ENCODE measurements at places on chromosomes 6 and 20.

DNA sequence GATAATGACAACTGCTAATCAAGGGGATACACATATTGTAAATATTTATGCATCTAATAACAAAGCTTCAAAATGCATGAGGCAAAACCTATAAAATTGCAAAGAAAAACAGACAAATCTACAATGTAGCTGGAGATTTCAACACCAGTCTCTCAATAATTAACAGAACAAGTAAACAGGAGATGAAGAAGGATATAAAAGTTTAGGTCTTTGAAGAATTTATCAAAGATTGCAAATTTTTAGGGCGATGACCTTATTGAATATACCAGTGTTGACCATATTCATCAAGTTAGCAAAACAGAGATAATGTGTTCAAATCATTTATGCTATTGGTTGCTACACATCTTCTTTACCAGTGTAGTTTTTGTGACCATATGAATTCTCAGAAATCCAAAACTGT lies 237.8 kb upstream of the SGK1 start:
- no peak for DNase-seq

DNA sequence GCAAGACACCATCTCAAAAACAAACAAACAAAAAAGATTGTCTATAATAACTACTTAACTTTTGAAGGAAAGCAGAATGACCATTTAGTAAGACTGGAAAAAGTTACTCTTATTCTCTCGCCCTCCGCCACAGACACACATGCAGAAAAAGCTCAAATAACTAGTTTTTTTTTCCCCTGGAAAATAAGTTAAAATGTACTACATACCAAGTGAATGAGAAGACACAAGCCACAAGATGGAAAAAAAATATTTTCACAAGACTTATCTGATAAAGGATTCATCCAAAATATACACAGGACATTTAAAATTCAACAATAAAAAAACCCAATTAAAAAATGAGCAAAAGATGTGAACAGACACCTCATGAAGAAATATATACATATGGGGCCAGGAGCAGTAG lies 31.9 kb downstream of the NUDT3 start:
- peak; percentile 86 for DNase-seq

DNA sequence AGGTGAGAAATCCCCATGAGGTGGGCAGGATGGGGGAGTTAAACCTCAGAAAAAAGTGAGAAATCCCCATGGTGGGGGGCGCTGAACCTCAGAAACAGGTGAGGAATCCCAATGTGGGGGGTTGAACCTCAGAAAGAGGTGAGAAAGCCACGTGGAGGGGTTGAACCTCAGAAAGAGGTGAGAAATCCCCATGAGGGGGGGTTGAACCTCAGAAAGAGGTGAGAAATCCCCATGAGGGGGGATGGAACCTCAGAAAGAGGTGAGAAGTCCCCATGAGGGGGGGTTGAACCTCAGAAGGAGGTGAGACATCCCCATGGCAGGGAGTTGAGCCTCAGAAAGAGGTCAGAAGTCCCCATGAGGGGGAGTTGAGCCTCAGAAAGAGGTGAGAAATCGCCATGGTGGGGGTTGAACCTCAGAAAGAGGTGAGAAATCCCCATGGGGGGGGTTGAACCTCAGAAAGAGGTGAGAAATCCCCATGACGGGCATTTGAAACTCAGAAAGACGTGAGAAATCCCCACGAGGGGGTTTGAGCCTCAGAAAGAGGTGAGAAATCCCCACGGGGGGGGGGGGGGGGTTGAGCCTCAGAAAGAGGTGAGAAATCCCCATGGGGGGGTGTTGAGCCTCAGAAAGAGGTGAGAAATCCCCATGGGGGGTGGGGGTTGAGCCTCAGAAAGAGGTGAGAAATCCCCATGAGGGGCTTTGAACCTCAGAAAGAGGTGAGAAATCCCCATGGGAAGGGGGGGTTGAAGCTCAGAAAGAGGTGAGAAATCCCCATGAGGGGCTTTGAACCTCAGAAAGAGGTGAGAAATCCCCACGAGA lies 14.3 kb upstream of the GOPC start:
- DNase-seq, result no peak

- DNase-seq, result no peak
These were observed 275.6 kb downstream of the SMOC2 start for GRCh38 chr6:168716581-168716980.

- no peak for DNase-seq
These were observed 46.9 kb downstream of the GINS1 start for GRCh38 chr20:25454153-25454900.

DNA sequence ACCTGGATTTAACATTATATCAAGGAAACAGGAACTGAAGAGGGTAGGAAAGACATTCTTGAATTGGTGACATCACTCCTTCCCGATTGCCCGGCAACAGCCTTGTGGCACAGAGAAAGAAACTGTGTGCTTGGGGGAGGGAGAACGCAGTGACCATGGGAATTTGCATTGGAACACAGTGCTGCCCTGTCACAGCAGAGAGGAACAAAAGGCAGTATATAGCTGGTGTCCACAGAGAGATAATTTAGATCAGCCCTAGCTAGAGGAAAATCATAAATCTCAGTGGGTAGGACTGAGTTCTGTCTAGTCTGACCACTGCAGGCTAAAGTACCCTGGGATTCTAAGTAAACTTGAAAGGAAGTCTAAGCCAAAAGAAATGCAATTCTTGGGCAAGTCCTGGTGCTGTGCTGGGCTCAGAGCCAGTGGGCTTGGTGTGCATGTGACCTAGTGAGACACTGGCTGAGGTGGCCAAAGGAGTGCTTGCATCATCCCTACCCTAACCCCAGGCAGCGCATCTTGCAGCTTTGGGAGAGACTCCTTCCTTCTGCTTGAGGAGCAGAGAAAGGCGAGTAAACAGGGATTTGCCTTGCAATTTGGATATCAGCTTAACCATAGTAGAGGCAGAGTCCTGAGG lies 697.6 kb downstream of the HACE1 start:
- peak; percentile 75 for DNase-seq

DNA sequence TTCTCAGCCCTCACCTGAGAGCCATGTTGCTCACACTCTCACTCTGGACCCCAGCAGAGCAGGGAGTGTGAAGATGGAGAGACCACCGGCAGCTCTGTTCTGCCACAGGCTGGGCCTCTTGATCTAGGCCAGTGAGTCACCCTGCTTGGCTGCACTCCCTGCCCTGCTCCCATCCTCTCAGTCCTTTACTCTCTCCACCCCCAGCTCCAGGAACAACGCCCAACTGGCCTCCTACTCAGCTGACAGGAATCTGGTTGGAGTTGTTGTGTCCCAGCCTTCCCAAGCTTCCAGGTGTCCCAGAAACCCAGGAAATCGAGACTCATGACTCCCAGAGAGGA lies at the start of gene PSORS1C1:
Gene PSORS1C1, plus strand, starts transcription at position 260 of the 338 bp plus-strand sequence. CDS start 14,833 bp downstream, outside the sequence.
- peak; percentile 98 for DNase-seq

DNA sequence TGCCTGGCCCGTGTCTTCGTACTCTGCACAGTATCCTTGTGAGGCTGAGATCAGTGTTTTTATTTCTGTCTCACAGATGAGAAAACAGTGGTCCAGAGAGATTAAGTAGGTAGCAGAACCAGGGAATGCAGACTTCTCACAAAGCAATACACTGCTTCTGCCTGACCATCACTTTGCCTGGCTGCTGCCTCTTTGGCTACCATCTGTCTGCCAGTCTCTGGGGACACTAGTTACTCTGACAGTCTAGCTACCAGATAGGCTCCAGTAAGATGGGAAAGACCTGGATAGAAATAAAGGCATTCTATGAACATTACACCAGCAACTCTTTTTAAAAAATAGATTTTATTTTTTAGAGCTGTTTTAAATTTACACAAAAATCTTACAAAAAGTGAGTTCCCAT lies 96.9 kb downstream of the PHACTR3 start:
- DNase-seq, result no peak

DNA sequence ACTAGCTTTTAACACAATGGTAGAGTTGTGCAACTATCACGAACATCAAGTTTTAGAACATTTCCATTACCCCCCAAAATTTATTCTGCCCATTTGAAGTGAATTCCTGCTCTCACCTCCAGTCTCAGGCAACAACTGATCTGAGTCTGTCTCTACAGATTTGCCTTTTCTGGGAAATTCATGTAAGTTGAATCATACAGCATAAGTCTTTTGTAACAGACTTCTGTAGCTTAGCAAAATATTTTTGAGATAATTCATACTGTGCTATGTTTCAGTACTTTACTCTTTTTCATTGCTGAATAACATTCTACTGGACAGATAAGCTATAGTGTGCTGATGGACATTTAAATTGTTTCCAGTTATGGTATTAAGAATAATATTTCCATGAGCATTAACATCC lies 447.3 kb upstream of the GJE1 start:
- DNase-seq, result peak; percentile 6

DNA sequence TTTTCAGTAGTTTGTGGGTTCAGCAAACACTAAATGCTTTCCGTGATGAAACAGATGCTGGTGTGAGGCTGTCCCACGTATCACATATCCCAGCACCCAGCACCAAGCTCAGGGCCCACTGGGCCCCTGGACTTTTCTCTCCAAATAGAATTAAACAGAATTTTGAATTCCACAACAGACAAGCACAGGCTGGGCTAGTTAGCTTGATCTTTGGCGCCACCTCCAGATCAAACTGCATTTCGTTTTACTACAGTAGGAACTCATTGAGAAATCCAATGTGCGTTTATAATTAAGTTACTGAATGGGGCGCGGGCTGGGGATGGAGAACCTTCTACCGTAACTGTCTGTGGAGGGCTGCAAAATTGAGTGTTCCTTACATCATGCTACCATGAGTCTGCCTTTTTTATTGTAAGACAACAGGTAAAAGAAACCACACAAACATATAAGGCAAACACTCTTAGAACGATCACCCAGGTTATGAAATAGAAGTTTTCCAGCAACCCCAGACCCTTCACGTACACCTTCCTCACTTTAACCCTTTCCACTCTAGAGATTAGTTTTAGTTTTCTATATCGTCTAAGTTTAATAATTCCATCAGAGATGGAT lies 107.8 kb downstream of the ZFP64 start:
- DNase-seq, result peak; percentile 62

- peak; percentile 61 for DNase-seq
These were observed 180.0 kb downstream of the TBXT start for GRCh38 chr6:165987483-165988301.

- no peak for DNase-seq
These were observed 129.4 kb downstream of the IBTK start for GRCh38 chr6:82118150-82118562.

DNA sequence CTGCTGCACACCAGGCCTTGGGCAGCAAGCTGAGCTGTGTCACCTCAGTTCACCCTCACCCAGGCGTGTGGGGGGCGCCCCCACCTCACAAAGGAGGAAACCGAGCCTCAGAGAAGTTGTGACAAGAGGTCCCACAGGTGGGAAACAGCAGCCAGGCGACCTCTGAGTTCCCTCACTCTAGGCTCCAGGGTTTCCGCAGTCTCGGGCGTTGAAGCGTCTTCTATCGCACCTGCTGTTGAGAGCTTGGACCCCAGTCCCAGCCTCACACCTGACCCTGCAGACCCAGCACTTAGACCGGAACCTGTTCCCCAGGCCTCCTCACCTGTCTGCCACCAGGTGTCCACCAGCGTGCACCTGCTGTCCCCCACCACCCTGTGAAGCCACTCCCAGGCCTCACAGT lies 22.3 kb upstream of the APMAP start:
- no peak for DNase-seq

DNA sequence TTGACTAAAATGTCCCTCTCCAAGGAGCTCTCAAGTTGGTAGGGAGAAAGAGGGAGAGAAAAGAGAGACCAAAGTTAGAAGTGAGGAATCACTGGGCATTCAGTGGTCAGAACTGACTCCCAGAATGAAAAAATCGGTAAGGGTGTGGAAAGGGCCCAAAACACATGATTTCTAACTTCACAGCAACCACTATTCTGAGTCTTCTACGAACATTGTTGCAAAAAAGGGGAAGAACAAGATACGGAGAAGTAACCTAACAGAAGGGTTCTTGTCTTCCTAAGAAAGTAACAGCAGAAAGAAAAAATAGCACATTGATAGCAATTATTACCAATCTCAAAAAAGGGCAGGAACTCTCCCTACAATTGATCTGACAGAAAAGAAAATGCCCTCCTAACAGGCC lies 65.6 kb downstream of the ATP9A start:
- no peak for DNase-seq

- no peak for DNase-seq
These were observed 32.1 kb downstream of the ADRM1 start for GRCh38 chr20:62334881-62335280.

GRCh38 chr6:8707956-8708772 lies 272.8 kb upstream of the SLC35B3 start:
- peak; percentile 21 for DNase-seq

- no peak for DNase-seq
These were observed 88.3 kb downstream of the SASH1 start for GRCh38 chr6:148430897-148431296.

GRCh38 chr6:70599187-70599586 lies 32.5 kb downstream of the SDHAF4 start:
- no peak for DNase-seq

DNA sequence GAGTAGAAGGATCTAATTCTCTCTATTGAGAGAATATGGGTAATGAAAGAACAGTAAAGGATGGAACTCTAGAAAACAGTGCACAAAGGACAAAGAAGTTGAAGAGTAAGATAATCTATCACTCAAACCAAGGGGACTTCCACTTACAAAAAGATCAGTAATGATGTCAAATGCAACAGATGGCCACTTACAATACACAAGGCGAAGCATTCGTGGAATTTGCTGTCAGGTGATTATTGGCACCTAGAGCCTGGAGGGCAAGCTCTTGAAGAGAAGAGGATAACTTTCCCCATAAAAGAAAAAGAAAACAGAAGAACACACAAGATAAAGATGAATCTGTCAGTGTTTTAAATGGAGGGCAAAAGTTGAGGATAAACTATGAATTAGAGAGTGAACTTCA lies 256.0 kb upstream of the TCF21 start:
- DNase-seq, result no peak

- no peak for DNase-seq
These were observed 75.2 kb downstream of the SOX4 start for GRCh38 chr6:21668795-21669194.

- no peak for DNase-seq
These were observed 593.1 kb downstream of the PKHD1 start for GRCh38 chr6:51494342-51494741.

- no peak for DNase-seq
These were observed 301.5 kb upstream of the CDH4 start for GRCh38 chr20:60950561-60950960.

DNA sequence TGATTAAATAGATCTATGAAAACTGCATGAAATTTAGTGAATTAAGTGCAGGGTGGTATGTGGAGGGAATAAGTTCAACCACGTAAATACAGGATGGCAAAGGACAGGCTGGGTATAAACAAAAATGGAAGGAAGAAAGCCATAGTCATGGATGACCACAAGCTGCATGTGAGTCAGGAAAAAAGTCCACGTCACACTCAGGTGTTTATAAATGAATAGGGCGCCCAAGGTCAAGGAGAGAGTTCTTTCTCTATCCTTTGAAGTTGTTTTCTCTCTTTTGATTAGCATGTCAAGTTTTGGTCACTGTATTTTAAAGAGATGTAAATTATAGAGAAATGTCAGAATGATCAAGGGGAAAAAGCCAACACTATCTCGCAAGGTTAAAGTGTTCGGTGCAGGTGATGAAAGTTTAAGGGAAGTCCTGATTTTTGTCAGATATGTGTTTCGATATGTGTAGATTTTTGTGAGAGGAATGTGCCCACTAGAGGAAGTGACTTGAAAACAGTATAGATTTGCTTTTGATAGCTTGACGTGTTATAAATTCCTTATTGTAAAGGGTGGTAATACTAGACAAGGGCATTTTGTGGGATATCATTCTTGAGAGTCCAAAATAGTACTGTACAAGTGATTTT lies 58.7 kb downstream of the MAP3K4 start:
- DNase-seq, result no peak

Data from fibroblast of skin of back (primary cell).